MCF 10A (cell line): ENCODE measurements at places on chromosomes 4 and X.

DNA sequence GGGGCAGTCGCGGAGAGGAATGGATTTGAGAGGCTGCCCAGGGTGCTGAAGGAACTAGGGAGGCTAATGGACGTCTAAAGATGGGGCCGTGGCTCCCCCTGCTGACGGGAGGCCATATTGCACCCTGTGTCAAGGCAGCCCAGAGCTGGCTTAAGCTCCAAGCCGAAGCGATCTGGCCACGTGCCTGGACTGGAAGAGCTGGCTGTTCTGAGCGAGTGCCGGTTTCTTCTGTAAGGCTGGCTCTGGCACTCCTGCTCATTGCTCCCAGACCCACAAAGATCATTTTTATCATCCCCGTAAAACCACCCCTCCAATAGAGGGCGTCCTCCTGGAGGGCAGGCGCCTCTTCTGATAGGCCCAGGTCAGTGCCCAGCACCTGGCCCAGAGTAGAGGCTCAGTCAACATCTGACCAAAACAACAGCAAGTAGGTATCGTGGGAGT lies 5.6 kb downstream of the PNCK start:
- peak; percentile 64 for DNase-seq

DNA sequence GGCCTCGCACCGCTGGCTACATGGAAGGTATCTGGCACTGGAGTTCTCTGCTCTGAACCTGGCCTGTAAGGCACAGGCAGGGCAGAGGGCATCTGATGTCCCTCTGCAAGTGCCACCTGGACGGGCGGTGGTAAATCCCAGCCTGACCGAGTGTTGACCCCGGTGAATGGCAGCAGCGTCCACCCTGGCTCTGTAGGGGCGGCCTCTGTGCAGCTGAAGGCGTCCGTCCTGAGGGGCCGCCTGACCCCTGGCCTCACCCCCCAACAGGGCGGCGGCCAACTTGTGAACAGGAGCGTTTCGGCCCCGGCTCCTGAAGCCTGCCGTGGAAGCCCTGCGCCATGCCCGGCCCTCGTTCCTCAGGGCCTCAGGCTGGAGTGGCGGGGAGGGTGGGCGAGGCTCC lies 51.4 kb downstream of the CPZ start:
- no peak for DNase-seq

DNA sequence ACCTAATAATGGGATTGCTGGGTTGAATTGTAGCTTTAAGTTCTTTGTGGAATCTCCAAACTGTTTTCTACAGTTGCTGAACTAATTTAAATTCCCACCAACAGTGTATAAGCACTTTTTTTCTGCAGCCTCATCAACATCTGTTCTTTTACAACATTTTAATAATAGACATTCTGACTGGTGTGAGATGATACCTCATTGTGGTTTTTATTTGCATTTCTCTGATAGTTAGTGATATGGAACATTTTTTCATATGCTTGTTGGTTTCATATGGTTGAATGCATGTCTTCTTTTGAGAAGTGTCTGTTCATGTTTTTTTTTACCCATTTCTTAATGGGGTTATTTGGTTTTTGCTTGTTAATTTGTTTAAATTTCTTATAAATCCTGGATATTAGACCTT lies 1718.9 kb downstream of the C4orf33 start:
- DNase-seq, result no peak

- no peak for DNase-seq
These were observed 68.6 kb upstream of the FAM9A start for GRCh38 chrX:8869812-8870211.

GRCh38 chr4:13893211-13893610 lies 265.7 kb upstream of the BOD1L1 start:
- no peak for DNase-seq

DNA sequence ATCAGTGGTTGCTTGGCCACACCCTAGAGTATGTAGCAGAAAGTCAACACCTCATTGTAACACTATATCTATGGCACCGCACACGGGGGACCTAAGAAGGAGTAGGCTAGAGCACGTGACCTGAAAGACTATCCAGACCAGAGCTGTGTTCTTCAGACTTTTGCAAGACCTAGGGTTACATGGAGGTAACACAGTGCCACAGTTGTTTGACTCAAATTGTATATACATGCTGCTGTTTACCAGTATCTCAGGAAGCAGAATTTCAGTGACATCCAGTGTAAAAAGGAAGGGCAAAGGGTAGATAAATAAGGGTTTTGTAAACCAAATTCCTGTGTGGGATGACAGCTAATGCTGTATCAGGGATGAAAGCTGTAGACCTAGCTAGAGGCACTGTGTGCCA lies 30.2 kb downstream of the PNMA6A start:
- DNase-seq, result no peak

DNA sequence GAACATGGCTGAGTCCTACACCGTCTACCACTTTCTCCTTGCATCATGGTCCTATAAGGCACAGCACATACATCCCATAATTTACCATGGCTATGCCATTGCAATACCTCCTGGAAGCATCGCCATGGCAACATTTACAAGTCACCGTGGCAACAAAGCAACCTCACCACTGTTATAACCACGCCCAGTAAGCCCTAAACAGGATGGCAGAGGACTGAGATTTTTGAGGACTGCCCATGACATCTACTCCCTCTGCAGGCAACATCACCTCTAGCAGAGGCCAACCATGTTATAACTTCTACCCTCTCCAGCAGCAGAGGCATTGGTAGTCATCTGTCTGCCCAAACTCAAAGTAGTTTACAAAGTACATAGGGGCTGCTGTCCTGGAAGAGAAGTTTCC lies 29.7 kb downstream of the BCOR start:
- peak; percentile 29 for DNase-seq

GRCh38 chrX:119648421-119648775 lies 42.2 kb upstream of the NKRF start:
- no peak for DNase-seq

- no peak for DNase-seq
These were observed 113.4 kb downstream of the FBXO8 start for GRCh38 chr4:174170091-174170490.

DNA sequence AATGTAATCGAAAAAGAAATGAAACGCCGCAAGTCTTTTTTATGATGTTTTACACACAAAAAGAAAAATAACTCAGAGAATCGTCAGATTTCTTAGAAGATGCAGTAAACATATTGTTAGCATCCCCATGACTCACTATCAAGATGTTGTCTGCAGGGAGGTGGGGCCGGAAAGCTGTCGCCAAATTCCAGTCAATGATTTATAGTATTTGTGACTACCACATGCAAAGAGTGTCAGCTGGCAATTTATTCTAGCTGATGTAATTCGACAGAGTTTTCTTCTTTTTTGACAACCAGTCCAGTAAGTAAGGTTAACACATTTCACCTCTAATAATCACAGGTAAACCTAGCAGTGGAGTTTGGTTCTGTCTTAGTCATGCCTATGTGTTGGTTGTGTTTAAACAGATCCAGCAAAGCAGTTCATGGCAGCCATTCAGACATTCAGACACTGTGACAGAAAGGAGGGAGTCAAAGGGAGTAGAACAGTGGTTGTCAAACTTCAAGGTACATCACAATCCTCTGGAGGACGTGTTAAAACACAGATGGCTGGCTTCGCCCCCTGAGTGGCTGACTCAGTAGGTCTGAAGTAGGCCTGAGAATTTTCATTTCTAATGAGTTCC lies 19.8 kb upstream of the PPP1R2C start:
- peak; percentile 19 for DNase-seq

DNA sequence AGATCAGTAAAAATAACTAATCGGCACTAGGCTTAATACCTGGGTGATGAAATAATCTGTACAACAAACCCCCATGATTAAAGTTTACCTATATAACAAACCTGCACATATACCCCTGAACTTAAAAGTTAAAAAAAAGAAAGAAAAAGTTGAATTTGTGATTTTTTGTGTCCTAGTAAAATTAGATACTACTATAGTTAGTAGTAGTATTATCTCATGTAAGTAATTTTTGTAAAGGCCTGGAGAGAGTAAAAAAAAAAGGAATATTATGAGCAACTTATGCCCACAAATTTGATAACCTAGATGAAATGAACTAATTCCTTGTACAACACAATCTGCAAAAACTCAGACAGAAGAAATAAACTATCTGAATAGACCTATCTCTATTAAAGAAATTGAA lies 25.7 kb upstream of the SLC16A2 start:
- no peak for DNase-seq

GRCh38 chr4:82519072-82519471 lies 42.7 kb downstream of the TMEM150C start:
- DNase-seq, result no peak

GRCh38 chrX:155056877-155057792 lies 13.8 kb downstream of the CMC4 start:
- DNase-seq, result peak; percentile 70

DNA sequence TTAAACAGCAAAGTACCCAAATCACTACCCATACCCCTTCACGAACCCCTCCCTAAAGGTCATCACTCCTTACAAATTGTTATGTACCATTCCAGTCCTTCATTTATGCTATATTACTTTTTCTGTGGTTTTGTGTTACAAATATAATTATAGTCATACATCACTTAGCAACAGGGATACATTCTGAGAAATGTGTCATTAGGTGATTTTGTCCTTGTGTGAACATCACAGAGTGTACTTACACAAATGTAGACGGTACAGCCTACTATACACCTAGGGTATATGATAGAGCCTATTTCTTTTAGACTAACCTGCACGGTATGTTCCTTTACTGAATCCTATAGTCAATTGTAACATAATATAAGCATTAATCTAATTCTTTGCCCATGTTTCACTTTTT lies 61.9 kb downstream of the ASB9 start:
- DNase-seq, result no peak

DNA sequence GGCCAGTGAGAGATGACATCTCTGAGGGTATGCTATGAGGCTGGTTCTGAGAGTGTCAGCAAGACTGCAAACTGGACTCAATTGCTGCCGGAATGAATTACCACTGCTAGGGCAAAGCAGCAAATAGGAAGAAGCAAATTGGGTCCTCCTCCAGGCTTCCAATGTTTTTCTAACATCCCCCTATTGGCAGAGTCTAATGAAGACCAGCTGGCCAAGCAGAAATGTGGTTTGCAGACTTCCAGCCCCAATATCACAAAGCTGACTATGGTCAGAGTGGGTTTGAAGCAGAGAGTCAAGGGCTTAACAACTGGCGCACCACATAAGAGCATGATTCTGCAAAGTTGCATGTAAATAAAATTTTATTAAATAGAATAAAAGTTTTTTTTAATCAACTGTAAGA lies 225.4 kb upstream of the GLRA2 start:
- no peak for DNase-seq

- DNase-seq, result peak; percentile 93
These were observed 56.3 kb upstream of the SPRY1 start for GRCh38 chr4:123340381-123340701.

GRCh38 chr4:84966382-84967242 lies at the start of gene WDFY3:
Gene WDFY3 (minus strand): TSS chr4:84966690. CDS start chr4:84860591, 106,099 bp downstream.
- DNase-seq, result peak; percentile 93

DNA sequence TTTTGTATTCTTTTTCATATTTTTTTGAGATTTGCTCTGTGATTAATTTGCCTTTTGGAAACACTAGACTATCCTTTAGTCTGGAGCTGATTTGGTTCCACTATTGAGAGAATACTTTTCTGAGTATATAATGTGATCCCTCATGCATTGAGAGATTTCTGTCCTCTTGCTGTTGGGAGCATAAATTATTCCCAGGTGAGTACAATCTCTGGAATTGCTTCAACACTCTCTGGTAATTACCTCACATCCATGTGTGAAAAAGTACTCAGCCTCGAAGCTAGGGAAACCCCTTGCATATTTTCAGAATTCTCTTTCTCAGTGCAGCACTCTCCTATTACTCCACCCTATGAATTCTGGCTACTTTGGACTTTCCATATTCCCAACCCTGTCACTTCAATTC lies 550.0 kb downstream of the RAPGEF2 start:
- no peak for DNase-seq

DNA sequence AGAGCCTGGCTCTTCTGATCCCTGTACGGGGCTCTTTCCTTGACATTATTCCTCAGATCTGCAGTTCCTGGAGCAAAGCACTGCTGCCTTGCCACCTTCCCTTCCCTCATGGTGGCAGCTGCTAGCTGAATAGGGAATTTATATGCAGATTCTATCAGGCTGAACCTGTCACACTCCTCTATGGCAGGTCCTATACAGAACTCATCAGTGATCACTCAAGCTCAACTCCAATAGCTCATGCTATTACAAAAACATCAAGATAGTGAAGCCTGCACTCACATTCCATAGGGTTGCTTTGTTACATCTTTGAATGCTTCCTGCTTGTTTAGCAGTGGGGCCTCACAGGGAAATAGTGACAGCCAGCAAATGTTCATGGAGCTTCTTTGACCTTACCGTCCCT lies 71.7 kb downstream of the SLC2A9 start:
- DNase-seq, result no peak

DNA sequence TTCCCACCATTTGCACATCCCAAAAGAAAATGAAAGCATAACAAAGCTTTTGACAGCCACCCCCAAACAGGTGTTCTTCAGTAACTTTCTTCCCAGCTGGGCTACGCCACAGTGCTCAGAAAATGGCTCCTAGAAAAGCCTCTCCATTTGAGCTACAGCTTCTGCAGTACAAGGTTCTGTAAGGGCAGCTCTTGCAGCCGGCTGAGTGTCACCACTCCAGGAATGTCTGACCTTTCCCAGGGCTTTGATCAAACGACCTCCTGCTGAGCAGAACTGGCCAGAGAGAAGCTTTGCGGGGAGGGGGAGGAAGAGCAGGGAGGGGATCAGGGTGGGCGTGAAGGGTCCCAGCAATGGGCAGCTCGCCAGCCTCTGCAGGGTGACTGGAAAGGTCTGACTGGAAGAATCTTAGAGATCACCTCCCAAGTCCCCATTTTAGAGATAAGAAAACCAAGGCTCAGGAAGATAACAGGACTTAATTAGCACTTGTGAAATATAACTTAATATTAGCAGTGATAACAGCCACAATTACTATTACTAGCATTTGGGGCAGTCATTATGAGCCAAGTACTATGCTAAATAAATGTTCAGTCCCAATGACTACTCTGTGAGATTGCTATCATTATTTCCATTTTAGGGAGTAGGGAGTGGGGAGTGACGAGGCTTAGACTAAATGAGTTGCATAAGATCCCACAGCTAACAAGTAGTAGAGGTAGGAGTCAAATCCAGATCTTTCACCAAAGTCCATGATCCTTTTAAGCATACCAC lies 51.1 kb downstream of the LEF1 start:
- DNase-seq, result peak; percentile 14

- DNase-seq, result peak; percentile 32
These were observed 22.6 kb downstream of the PLS3 start for GRCh38 chrX:115583496-115584004.

- peak; percentile 25 for DNase-seq
These were observed 117.1 kb upstream of the BMP3 start for GRCh38 chr4:80913381-80913780.

- DNase-seq, result no peak
These were observed 34.0 kb downstream of the STARD8 start for GRCh38 chrX:68681443-68681941.

GRCh38 chr4:72568959-72569718 lies at the start of gene ADAMTS3:
Gene ADAMTS3 (minus strand): TSS chr4:72569221. CDS start chr4:72568762, 459 bp downstream.
- DNase-seq, result peak; percentile 37
